Ovary (tissue), 10 donors: ENCODE measurements at places on chromosomes 2 and 18. TPM values are rescaled to one million over a fixed set of nuclear protein-coding genes. Genes with fewer than 3 reads are reported as not detected.

- H3K4me1 ChIP-seq: peaks cover 2% of the 10 kb centered on the region
- H3K27ac ChIP-seq: no peak overlapping the region
- H3K36me3 ChIP-seq: no peaks in the 10 kb centered on the region
- no peak for DNase-seq
- no peaks in the 10 kb centered on the region for H3K27me3 ChIP-seq
Measured at GRCh38 chr2:204749319-204749718, 204.0 kb downstream of the PARD3B start.

GRCh38 chr2:86229221-86229620, 30.0 kb downstream of the MRPL35 start:
- DNase-seq: no peak
- no peak overlapping the region for H3K27ac ChIP-seq
- H3K4me1 ChIP-seq: no peaks in the 10 kb centered on the region
- H3K27me3 ChIP-seq: no peaks in the 10 kb centered on the region
- no peaks in the 10 kb centered on the region for H3K36me3 ChIP-seq

The SULT1C3 gene
- not detected for total RNA-seq

DNA sequence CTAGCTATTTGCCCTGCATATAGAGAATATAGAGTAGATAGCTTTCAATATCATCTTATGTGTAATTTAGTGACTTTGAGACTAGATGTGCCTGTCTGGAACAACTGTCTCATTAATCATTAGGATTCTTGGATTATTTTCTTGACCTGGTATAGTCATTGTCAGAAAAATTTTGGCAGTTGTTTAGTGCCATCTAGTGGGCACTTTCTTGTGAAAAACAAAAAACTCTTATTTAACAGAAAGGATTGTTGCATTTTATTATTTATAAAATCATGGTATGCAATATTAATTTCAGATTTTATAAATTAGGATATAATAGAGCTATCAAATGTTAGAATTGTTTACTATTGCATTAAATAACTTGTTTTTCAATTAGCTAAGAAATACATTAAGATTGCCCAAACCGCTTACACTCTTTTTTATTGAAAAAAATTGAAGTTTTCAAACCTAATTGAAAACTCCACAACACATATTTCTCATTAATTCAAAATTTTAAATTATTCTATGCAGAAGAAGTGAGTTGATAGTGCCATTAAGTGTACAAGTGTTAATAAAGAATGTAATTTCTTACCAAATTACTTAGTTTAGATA, 80.3 kb downstream of the DYNAP start:
- H3K36me3 ChIP-seq: no peaks in the 10 kb centered on the region
- no peaks in the 10 kb centered on the region for H3K27me3 ChIP-seq
- DNase-seq: no peak
- no peak overlapping the region for H3K4me3 ChIP-seq

GRCh38 chr2:177817300-177817699, 255.3 kb downstream of the PDE11A start:
- H3K27me3 ChIP-seq: no peaks in the 10 kb centered on the region
- H3K4me3 ChIP-seq: no peak overlapping the region
- DNase-seq: no peak
- no peaks in the 10 kb centered on the region for H3K36me3 ChIP-seq
- H3K4me1 ChIP-seq: no peaks in the 10 kb centered on the region

DNA sequence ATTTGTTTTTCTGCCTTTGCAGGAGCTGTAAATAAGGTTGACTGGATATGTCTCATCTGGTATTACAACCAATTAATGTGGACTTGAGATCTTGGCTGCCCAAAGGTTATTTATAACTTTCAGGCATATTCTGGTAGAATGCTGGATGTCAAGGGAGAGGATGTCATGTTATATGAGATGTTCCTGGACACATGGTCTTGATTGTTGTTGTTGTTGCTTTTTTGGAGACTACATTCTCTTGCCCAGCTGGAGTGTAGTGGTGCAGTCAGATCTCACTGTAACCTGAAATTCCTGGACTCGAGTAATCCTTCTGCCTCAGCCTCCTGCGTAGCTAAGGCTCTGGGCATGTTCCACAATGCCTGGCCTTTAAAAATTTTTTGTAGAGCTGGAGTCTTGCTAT, 83.3 kb downstream of the LCLAT1 start:
- no peak overlapping the region for H3K4me3 ChIP-seq
- H3K4me1 ChIP-seq: peaks cover 2% of the 10 kb centered on the region
- DNase-seq: no peak
- H3K27ac ChIP-seq: no peak overlapping the region
- no peaks in the 10 kb centered on the region for H3K36me3 ChIP-seq
- H3K27me3 ChIP-seq: no peaks in the 10 kb centered on the region

DNA sequence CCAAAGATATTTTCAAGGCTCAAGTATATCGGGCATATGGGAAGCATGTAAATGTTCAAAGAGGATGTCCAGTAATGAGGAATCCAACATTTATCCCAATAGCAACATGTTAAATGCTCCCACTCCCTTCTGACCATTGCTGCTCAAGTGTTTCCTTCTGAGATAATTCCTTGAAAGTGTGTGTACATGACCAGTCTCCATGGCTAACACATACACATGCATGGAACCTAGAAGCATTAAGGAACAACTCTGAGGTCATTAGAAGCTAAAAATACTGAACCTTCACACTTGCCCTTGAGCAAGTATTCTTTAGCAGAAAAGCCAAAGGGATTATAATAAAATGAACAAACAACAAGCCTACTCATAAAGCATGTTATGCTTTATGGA, 433.8 kb upstream of the TCF4 start:
- no peaks in the 10 kb centered on the region for H3K36me3 ChIP-seq
- DNase-seq: no peak
- H3K4me3 ChIP-seq: no peak overlapping the region
- no peaks in the 10 kb centered on the region for H3K27me3 ChIP-seq

DNA sequence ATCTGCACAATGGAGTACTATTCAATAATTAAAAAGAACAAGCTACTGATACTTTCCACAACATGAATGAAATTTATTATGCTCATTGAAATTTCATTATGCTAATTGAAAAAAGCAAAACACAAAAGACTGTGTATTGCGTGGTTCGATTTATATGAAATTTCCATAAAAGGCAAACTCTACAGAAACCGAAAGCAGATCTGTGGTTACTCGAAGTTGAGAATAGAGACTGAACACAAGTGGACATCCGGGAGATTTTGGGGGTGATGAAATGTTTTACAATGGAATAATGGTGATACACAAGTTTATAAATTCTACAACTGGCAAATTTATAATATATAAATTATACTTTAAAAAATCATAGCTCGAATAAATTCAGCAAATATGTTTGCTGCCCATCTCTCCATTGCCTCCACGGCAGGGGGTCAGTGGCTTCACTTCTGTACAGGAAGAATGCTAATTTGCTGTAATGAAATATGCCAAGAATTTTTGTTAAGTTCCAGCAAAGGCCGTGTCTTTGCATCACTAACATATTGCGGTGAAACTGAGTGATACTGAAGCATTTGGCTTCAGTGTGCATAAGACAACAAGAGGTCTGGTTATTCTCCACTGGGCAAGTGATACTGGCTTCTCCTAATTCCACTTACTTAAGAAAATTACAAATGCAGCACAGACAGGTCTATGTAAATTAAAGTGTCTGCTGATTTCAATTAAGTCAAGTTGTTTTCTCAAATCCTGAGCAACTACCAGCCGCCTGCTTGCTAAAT, 96.7 kb downstream of the TMEM163 start:
- no peak overlapping the region for H3K4me3 ChIP-seq
- no peaks in the 10 kb centered on the region for H3K4me1 ChIP-seq
- no peak for DNase-seq
- no peak overlapping the region for H3K27ac ChIP-seq
- H3K36me3 ChIP-seq: no peaks in the 10 kb centered on the region

DNA sequence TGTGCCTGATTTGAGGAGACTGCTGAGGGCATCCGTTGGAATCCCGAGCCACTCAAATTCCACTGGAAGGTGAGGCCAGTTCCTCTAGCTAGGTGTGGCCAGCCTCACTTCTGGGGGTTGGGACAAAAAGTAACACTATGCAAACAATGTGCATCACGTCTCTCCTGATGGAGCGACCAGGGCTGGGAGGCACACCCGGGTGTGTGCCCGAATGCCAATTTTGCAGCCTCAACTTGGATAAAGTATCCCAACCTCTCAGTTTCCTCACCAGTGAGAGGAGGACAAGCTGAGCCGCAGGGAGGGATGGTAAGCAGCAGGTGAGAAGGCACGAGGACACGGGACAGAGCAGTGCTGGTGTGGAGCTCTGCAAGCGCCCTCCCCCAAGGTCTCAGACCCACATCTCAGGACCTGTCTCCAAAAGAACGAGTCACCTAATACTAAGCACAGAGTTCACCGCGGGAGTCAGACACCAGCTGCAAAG, 218.3 kb downstream of the HAUS1 start:
- H3K4me3 ChIP-seq: no peak overlapping the region
- H3K4me1 ChIP-seq: no peaks in the 10 kb centered on the region
- H3K36me3 ChIP-seq: no peaks in the 10 kb centered on the region
- H3K27ac ChIP-seq: no peak overlapping the region
- no peaks in the 10 kb centered on the region for H3K27me3 ChIP-seq
- no peak for DNase-seq

DNA sequence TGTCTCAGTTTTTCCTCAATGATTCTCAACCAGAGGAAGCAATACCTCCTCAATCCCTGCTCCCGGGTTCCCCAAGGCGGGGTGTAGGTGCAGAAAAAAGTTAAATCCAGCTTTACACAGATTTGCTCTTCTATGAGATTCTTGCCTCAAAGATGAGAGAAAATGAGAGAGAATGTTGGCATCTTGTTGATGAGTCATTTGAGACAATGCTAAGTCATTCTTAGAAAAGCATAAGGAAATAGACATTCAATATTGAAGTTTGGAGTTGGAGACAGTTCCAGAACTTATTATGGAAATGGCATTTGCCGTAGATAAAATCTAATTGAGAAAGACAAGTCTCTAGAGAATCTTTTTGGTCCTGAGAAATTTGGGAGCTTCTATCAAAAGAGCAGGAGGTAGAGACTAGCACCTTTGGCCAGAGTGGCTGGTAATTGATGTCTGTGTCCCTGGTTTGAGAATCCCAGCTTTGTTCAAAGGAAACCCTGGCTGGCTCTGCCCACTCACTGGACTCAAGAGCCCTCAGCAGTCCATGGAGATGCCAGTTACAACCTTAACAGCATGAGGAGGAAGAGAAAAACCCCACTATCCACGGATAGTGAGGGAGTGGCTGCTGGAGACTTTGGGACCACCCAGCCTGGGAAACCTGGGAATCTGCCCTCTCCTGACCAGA, 181.2 kb downstream of the FAM124B start:
- no peak overlapping the region for H3K4me3 ChIP-seq
- peaks cover 6% of the 10 kb centered on the region for H3K4me1 ChIP-seq
- no peak overlapping the region for H3K27ac ChIP-seq
- no peaks in the 10 kb centered on the region for H3K27me3 ChIP-seq
- no peak for DNase-seq

DNA sequence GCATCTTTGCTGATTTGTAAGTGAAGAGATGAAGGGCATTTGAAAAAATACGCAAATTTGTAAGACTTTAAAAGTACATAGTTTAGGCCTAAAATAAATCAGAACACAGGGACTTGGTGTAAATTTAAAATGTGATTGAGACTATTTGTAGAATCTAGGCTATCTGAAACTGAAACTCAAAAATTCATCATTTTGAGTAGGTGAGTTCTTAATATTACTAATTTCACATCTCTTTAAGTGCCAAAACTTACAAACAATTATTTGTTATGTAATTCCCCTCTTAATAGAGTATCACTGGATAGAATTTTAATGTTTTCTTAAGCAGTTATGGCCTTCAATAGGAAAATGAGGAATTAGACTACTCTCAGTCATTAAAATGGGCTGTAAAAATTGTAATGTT, 14.0 kb upstream of the HRH4 start:
- DNase-seq: no peak
- no peaks in the 10 kb centered on the region for H3K36me3 ChIP-seq
- H3K4me1 ChIP-seq: no peaks in the 10 kb centered on the region
- H3K27ac ChIP-seq: no peak overlapping the region
- no peak overlapping the region for H3K4me3 ChIP-seq
- no peaks in the 10 kb centered on the region for H3K27me3 ChIP-seq

- peaks cover 2% of the 10 kb centered on the region for H3K4me1 ChIP-seq
- peak overlapping the region; percentile 1 for H3K27ac ChIP-seq
- H3K27me3 ChIP-seq: no peaks in the 10 kb centered on the region
- H3K36me3 ChIP-seq: no peaks in the 10 kb centered on the region
- H3K4me3 ChIP-seq: peak overlapping the region; percentile 54
- no peak for DNase-seq
Measured at GRCh38 chr18:80148326-80149199, 39.5 kb downstream of the ADNP2 start.

The FSIP2 gene
- 0.45 TPM for total RNA-seq

GRCh38 chr18:63210521-63210920, 109.0 kb downstream of the BCL2 start:
- peaks cover 6% of the 10 kb centered on the region for H3K4me1 ChIP-seq
- H3K27ac ChIP-seq: no peak overlapping the region
- H3K27me3 ChIP-seq: no peaks in the 10 kb centered on the region
- no peak for DNase-seq
- no peaks in the 10 kb centered on the region for H3K36me3 ChIP-seq

GRCh38 chr2:190838492-190838910, 42.1 kb upstream of the GLS start:
- H3K4me1 ChIP-seq: peaks cover 4% of the 10 kb centered on the region
- no peak overlapping the region for H3K27ac ChIP-seq
- DNase-seq: no peak
- H3K36me3 ChIP-seq: no peaks in the 10 kb centered on the region
